ENCODE measurements at places on chromosomes 1 and 21. TPM values are rescaled to one million over a fixed set of nuclear protein-coding genes. Genes with fewer than 3 reads are reported as not detected.

VSIG8 gene
- not detected for polyA plus RNA-seq

CFHR1 gene
- not detected for polyA plus RNA-seq

CCDC181 gene
- not detected for polyA plus RNA-seq

BATF3 gene
- not detected for polyA plus RNA-seq

ST6GALNAC5 gene
- polyA plus RNA-seq: 0.09 TPM

ADAMTS4 gene
- 0.07 TPM for polyA plus RNA-seq

FOXD2 gene
- 0.32 TPM for polyA plus RNA-seq

CPLANE2 gene
- 1.7 TPM for polyA plus RNA-seq

PEF1 gene
- 60.6 TPM for polyA plus RNA-seq

LAPTM5 gene
- 602 TPM for polyA plus RNA-seq

MAP1LC3C gene
- not detected for polyA plus RNA-seq

SMIM1 gene
- 1.3 TPM for polyA plus RNA-seq

SPRR3 gene
- polyA plus RNA-seq: not detected

TIE1 gene
- not detected for polyA plus RNA-seq

RGS13 gene
- polyA plus RNA-seq: not detected

TNFSF18 gene
- polyA plus RNA-seq: not detected

CA14 gene
- 0.37 TPM for polyA plus RNA-seq

MYBPH gene
- polyA plus RNA-seq: not detected

LCE2D gene
- not detected for polyA plus RNA-seq

PTCH2 gene
- polyA plus RNA-seq: not detected

AGO4 gene
- polyA plus RNA-seq: 2.7 TPM

PLEKHA6 gene
- polyA plus RNA-seq: not detected

FOXE3 gene
- polyA plus RNA-seq: not detected
